NCI-H524 (cell line): ENCODE measurements at places on chromosomes 12 and 14.

DNA sequence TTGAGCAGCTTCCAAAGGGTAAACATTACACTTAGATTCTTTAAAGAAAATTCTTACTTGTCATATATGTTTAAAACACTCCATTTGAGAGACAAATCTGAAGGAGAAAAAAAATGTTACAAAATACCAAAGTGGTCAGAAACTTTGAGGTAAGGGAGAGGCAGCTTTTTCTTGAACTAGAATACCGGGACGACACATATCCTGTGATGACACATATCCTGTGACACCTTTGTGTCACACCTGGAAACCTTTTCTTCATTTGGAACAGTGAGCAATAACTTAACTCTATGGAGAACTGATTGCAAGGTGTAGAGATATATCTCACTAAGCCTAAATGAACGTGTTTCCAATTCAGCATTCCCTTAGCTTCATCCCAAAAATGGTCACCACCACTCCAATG lies 4.6 kb upstream of the GRIN2B start:
- no peak for DNase-seq

DNA sequence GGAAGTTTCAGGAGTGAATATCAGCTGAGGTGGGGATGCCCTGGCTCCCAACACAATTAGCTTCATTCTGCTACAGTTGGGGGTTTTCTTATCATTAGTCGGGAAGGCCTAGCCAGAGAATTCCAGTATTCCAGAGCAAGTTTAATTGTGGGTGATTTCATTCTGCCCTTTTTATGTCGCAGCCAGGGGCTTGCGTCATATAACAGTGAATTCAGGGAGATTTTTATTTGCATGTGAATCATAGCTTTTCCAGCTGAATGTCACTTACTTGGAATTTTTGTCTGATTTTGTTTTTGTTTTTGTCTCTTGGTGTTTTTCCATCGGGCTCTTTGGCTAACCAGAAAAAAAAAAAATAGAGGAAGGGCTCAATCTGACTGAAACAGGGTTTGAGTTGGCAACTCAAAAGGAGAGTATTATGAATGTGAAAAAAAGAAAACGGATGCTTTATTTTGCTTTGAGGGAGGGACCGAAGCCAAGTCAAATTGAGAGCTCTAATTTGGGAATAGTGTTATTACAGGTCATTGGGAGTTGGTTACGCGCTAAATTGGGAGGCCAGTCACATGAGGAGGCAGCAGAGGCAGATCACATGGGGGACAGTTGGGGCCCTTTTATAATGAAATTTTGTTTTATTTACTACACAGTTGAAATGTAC lies 119.4 kb downstream of the SAMD4A start:
- DNase-seq = no peak

DNA sequence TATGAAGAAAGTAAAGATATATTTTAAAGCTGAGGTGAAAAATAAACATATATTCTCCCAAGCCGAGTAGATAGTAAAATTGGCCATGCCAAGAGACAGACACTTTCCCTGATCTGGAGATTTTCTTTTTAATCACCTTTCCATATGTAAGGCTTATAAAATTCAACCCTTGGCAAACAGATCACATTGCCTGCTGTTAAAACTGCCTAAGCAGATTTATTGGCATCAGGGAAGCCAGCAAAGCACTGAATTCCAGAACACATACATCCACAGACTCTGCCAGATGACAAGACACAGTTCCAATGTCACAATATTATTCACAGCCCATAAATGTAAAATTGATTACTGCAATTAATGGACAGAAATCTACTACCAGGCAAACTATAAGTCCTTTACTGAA lies 78.2 kb upstream of the GARIN2 start:
- DNase-seq = no peak

DNA sequence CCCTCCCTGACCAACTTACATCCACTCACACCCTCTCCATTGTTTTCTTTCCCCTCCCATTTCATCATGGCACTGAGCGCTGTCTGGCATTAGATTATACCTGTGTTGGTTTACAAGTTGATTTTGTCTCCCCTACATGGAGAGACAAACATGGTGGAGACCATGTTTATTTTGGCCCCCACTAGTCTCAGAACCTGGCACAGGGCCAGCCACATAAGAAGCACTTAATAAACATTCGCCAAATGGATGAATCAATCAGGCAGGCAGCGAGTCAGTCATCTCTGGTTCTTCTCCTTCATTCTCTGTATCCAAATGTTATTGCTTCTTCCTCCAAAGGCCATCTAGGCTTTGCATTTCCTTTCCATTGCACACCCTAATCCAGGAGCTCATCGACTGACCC lies 177.4 kb downstream of the DPF3 start:
- no peak for DNase-seq

DNA sequence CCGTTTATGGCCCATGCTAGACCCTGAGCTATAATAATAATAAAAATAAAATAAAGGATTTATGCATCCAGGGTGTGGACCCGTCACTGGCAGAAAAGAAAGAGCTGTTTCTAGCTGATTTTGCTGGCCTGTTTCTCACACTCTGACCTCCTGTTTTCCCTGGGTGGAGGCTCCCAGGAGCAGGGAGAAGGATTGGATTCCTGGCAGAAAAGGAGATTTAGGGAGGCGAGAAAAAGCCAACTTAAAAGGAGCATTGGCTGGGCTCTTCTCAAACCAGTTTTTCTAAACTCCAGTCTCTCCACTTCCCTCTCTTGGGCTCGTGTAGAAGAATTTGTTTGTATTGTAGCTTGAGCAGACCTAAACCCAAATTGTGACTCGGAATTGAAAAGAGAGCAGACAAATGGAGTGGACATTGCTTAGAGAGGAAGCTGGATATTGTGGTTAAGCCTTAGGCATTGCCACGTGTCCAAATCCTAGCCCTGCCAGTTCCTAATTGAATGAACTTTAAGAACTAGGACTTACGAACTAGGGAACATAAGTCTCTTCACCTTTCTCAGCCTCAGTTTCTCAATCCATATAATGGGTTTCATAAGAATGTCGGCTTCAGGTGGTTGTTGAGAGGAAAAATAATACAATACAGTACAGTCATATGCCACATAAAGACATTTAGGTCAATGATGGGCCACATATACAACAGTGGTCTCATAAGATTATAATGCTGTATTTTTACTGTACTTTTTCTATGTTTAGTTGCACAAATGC lies 14.4 kb upstream of the TBX5 start:
- DNase-seq = no peak

- DNase-seq = no peak
Observed at GRCh38 chr12:108966378-108967151, 54.3 kb downstream of the SVOP start.

- no peak for DNase-seq
Observed at GRCh38 chr12:27572486-27573255, 48.7 kb downstream of the PPFIBP1 start.

GRCh38 chr12:111417784-111418593 lies 12.3 kb downstream of the SH2B3 start:
- DNase-seq = no peak

DNA sequence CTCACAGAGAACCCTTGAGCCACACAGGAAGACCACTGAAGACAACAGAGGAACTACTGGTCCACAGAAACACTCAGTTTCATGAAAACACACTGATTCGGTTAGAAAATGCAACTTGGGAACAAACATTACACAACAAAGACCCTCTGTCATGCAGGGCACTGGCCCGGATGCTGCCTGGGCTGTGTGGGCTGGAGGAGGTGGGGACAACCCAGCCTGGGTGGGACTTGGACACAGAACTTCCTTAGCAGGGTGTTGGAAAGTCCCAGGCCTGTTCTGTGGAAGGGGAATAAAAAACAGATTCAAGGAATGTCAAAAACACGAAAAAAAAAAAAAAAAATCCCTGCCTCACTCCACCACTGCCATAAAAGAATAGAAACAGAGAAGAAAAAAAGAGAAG lies 181.0 kb downstream of the MON2 start:
- no peak for DNase-seq

DNA sequence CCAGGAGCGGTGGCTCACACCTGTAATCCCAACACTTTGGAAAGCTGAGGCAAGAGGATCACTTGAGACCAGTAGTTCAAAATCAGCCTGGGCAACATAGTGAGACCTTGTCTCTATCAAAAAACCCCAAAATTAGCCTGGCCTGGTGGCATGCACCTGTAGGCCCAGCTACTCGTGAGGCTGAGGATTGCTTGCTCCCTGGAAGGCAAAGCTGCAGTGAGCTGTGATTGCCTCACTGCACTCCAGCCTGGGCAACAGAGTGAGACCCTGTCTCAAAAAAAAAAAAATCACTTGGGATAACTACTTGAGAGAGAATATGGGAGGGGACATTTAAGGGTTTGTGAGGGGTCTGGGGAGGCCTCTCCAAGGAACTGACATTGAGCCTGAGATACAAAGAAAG lies 109.0 kb downstream of the GPATCH2L start:
- DNase-seq = no peak

DNA sequence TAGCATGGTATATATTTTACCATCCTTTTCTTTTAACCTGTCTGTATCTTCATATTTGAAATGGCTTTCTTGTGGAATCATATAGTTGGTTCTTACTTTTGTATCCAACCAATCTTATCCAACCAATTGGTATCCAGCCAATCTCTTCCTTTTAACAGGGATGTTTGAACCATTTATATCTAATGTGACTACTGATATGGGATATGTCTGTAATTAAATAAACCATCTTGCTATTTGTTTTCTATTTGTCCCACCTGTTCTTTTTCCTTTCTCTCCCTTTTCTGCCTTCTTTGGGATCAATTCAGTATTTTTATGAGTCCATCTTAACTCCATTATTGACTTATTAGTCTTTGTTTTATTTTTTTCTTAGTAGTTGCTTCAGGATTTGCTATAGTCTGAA lies 30.8 kb upstream of the SNX6 start:
- DNase-seq = no peak

DNA sequence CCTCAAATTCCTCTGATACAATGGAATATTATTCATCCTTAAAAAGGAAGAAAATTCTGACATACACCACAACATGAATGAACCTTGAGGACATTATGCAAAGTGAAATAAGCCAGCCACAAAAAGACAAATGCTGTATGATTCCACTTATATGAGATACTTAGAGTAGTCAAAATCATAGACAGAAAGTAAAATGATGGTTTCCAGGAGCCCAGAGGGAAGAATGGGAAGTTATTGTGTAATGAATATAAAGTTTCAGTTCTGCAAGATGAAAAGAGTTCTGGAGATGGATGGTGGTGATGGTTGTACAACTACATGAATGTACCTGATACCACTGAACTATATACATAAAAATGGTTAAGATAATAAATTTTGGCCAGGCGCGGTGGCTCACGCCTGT lies 18.3 kb downstream of the VWF start:
- DNase-seq = no peak

DNA sequence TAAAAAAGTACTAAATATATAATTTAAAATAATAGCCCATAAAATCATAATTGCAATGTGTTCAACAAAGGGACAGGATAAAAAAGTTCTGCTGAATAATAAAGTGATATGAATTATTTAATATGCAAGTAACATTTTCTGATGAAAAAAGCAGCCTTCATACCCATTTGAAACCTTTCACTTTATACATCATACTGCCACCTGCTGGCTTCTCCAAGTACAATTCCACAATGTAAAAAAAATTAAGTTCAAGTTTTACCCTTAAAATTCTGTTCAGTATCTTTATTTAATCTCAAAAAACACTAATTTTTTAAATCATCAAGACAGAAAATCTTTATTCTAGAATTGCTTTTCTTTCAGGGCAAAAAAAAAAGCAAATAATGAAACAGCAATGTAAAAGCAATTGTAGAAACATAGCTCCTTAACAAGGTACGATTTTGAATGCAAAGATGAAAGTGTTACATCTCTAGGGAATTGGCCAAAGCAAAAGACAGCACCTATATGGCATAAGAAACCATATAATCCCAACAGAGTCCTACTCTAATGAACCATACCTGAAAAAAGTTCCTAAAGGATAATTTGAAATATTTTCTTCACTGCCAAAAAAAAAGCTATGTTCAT lies 15.0 kb downstream of the MDM1 start:
- DNase-seq = no peak

GRCh38 chr14:100774164-100774537 lies 47.5 kb downstream of the DLK1 start:
- DNase-seq = no peak

DNA sequence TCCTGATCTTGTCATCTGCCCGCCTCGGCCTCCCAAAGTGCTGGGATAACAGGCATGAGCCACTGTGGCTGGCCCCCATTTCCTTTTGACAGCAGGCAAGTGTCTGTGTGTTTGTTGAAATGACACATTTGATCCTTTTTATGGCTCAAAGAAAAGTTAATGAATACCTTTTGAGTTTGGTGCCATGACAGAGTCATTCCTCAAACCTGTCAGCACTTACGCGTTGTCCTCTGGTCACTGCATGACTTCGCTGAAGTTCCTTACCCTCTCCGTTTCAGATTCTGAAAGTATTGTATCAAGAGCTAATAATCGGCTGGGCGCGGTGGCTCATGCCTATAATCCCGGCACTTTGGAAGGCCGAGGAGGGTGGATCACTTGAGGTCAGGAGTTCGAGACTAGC lies 32.4 kb downstream of the NEMF start:
- DNase-seq = no peak

- peak; percentile 21 for DNase-seq
Observed at GRCh38 chr14:50798048-50798421, 32.9 kb downstream of the NIN start.

GRCh38 chr12:67504026-67504425 lies 144.5 kb upstream of the DYRK2 start:
- DNase-seq = no peak

DNA sequence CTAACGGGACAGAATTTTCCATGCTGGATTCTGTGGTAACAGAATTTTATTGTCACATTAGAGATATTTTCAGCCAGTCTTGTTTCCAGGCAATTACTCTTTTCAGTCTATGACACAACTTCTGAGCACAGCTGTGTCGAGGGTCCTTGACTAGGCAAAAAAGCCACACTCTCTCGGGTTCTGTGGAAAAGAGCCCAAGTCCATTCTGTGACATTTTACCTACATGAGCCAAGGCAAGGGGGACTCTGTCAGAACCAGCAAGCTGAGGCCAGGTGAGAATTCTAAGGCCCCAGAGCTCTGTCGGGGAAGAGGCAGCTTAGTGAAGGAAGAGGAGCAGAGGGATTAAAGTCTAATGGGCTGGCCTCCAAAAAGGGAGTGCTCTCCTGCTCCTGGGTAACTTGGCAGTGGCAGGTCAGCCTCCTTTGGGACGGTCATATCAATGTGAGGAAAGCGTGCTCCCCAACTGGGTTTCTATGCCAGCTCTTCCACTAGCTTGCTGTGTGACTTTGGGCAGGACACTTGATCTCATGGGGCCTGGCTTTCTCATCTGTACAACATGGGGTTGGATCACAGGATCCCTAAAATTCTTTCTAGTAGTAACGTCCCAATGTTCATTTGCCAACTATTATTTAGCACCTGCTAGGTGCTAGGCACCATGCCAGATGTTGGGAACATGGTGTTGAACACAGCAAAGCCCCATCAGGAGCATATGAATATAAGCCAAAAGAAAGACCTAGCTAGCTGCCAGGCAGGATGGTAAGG lies 16.0 kb upstream of the RIC8B start:
- no peak for DNase-seq

- DNase-seq = no peak
Observed at GRCh38 chr12:109291117-109291516, 18.0 kb downstream of the FOXN4 start.

DNA sequence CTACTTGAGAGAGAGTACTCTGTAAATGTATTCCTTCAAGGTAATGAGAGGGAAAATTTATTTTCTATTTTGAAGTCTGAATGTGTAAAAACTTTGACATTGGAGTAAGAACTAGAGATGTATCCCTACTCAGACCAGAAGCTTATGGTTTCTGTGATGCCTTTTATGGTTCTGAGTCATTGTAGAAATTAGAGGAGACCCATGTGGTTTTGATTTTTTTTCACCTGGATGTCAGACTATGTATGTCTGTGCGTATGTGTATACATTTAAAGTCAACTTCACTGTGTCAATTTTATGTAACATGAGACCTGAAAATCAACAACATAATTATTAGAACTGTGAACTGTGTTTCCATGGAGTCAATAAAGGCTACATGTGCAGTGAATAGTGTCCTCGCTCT lies 302.0 kb downstream of the TRHDE start:
- no peak for DNase-seq
